ENCODE measurements at places on chromosomes 16 and 17.

- DNase-seq = no peak
These were observed 6.4 kb downstream of the NFE2L1 start for GRCh38 chr17:48054238-48055185.

DNA sequence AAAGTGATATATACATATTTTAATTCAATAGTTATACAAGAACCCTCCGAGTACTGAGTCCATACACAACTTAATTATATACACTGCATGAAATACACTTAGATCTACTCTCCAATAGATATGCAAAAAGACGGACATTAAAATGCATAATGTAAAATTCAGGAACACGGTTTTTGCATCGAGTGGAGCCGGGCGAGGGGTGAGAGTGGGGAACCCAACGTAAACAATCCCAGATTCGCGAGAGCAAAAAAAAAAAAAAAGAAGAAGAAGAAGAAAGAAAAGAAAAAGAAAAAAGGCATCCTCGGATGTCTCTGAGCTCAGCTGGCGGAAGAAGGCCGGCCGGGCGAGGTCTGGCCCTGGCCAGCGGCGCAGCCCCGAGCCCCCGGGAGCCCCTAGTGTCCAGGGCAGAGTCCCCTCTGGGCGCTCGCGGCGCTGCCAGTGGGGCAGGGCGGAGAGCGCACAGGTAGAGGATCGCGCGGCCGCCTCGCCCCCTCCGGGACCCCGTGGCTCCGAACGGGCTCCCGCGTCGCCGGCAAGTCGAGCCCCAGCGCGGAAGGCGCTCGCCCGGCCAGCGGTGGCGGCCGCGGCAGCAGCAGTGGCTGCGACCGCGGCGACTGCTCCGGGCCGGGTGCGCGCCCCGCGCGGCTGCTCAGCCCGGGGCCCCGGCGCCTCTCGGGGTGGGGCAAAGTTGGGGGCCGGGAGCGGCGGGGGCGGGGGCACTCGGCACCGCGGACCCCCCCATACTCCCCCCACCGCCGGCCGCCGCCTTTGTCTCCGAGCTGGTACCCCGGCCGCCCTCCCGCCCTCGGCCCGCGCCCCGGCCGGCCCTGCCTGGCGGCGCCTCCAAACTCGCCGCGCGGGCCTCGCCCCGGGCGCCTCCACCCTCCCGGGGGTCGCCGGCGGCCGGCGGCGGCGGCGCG is 9.6 kb upstream of the ZFHX3 start:
- no peak for DNase-seq

GRCh38 chr16:89140981-89141883 is 30.3 kb upstream of the CDH15 start:
- DNase-seq = no peak

DNA sequence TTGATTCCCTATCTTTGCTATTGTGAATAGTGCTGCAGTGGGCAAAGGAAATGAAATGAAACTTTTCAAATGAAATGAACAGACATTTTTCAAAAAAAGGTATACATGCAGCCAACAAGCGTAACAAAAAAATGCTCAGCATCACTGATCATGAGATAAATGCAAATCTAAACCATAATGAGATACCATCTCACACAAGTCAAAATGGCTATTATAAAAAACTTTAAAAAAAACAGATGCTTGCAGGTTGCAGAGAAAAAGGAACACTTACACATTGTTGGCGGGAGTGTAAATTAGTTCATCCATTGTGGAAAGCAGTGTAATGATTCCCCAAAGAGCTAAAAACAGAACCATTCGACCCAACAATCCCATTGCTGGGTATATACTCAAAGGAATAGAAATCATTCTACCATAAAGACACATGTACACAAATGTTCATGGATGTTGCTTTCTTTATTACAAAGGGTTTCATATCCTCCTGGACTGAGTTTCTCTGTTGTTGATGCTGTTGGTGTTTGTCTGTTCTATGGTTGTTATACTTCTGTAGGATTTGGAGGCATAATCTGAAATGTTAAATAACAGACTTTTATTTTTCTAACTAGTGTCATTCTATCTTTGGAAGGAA is 99.3 kb upstream of the SOX9 start:
- DNase-seq = no peak

DNA sequence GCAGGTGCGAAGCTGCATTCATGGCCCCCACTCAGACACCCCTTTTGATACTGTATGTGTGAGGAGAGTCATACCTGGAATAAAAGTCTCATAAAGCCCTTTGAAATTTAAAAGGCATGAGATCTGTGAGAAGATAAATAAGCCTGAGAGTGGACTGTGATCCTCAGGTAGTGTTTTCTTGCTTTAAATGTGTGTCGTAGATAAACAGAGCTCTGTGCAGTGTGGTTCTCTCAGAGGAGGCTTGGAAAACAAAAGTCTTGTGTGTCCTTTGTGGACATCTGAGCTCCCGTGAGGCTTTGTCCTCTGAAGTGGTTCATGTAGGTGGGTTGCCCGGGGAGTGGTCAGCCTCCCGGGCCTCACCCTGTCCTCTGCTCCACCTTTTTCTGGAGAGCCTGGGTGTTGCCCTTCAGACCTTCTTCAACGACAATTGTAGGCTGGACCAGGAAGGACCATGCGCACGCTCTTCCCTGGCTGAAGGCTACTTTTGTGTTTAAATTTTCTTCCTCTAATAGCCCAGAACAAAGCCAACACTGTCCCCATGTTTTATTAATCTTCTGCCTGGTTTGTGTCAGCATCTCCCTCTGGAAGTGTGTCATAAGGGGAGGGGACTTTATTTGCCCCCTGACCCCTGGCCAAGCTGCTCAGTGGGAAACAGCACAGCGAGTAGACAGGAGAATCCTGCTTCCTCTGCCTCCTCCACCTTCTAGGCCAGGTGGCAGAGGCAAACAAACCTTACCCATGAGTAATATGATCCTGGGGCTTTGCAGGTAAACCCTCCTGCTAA is 151.2 kb downstream of the MSI2 start:
- no peak for DNase-seq

- DNase-seq = no peak
These were observed 3.3 kb upstream of the CASKIN1 start for GRCh38 chr16:2199621-2200139.

DNA sequence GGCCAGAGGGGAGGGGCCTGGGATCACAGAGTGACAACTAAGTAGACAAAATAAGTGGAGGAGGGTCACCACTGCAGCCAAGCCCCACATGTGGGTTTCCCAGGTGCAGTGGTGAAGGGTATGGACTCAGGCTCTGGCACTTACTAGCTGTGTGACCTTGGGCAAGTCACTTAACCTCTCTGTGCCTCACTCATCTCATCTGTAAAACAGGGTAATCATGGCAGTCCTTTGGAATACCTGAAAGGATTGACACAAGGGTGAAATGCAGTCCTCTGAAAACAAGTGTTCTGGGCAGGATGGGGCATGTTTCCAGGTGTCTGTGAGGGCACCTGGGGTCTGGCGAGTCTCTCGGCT is 55.8 kb downstream of the NKD1 start:
- no peak for DNase-seq

DNA sequence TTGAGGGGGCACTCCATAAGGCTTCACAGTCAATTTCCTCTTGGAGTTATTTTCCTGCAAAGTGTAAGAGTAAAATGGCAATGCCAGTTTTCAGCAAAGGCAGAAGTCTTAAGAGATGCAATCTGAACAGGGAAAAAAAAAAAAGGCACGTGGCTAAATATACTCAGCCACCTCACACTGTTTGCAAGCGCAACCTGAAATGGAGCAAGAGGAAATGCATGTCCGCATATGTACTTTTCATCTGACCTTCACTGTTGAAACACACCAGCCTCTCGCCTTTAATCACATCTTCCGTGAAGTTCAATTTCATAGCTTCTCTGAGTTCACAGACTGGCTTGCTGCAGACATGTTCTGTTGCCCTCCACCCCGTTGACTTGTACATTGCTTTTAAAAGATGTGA is 101.4 kb downstream of the KATNIP start:
- no peak for DNase-seq

DNA sequence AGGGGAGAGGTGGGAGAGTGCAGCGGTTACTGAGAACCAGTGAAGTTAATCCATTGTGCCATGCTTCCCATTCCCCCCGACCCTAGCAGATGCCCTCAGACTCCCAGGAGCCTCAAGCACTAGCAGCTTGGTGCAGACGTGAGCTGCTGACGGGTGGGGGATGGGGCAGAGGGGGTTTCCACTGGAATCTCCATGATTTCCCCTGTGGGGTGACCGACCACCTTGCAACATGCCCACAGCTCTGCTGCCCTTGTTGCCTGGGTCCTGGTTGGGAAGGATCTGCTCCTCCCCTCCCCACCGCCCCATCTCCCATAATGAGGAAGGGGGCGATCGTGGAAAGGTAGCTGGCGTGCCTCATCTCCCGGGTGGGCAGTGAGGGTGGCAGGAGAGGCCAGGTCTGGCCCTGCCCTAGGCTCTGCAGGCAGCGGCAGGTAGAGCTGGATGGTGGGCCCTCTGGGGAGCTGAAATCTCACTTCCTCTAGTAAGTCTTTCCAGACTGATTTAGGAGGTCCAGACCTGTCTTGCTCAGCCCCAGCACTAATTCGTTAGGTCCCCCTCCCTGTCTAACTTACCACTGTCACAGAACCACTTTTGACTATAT is 9.6 kb downstream of the FLOT2 start:
- DNase-seq = no peak

- no peak for DNase-seq
These were observed 1.4 kb downstream of the OSBPL7 start for GRCh38 chr17:47820033-47820789.

DNA sequence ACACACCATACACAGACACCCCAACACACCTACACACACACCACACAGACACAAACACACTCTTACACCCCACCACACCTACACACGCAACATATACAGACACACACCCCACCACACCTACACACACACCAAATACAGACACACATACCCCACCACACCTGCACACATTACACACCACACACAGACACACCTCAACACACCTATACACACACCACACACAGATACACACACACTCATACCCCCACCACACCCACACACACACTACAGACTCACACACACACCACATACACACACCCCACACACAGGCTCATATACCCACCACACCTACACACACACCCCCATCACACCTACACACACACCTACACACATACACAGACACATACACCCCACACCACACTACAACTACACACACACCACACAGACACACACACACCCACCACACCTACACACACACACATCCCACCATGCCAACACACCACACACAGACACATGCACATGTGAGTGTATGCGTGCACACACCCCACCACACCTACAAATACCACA is 31.4 kb downstream of the GPT2 start:
- DNase-seq = no peak

GRCh38 chr16:86037999-86038925 is 139.3 kb downstream of the IRF8 start:
- DNase-seq = no peak

DNA sequence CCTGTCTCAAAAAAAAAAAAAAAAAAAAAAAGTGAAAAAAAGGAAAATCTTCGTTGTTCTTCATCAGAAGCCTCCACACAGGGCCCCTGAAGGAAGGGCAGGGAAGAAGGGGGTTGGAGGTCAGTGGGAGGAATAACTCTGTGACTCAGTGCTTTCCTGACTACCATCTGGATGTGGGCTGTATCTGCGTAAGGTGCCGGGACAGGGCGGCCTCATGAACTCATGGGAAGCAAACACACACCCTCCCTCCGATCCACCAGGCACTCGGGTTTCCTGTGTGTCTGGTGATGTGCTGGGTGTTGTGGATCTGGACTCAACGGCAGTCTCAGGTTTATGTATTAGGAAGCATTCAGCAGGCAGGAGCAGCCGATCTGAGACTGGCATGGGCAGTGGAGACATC is 691.6 kb downstream of the WWOX start:
- no peak for DNase-seq

GRCh38 chr17:75499313-75500022 is 15.9 kb downstream of the CASKIN2 start:
- DNase-seq = no peak

DNA sequence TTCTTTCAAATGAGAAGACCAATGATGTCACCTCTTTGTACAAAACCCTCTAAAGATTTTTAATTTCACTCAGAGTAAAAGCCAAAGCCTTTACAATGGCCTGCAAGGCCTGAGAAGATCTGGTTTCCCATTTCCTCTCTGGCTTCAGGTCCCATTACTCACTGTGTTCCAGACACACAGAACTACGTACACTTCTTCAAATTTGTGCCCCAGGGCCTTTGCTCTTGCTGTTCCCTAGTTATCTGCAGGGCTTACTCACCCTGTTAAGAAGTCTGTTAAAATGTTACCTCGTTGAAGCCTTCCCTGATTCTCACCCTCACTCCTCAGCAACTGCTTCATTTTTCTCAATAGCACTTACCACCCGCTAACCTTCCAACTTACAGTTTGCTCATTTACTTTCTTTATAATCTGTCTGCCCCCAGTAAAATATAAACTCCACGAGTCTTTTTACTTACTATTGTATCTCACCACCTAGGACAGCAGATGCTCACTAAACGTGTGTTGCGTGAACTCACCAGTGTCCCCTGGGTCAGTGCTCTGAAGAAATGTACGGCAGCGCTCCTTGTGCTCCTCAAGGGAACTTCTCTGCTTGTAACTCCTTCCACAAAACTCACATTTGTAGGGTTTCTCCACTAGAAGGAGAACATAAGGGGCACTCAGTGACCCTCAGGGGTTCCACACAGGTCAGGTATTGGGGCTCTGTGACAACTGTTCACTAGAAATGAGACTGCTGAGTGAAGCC is 50.2 kb downstream of the GRB7 start:
- no peak for DNase-seq

GRCh38 chr16:53304334-53304733 is 129.9 kb upstream of the RBL2 start:
- no peak for DNase-seq

DNA sequence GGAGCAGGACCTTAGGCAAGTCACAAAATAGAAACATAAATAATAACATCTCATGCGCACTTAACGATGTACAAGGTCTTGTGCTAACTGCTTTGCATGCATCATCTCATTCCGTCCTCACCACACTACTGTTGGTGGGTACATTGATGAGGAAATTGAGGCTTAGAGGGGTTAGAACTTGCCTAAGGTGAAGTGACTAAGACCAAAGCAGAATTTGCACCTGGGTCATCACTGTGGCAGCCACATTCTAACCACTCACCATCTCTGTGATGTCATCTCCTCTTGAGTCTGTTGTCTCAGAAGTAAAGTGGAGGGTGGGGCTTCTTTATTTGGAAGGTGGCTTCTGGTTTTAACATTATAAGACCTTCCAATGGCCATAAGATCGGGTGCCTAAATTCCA is 20.4 kb upstream of the TRIM25 start:
- DNase-seq = no peak

GRCh38 chr17:66445229-66445628 is 142.8 kb downstream of the PRKCA start:
- DNase-seq = no peak

DNA sequence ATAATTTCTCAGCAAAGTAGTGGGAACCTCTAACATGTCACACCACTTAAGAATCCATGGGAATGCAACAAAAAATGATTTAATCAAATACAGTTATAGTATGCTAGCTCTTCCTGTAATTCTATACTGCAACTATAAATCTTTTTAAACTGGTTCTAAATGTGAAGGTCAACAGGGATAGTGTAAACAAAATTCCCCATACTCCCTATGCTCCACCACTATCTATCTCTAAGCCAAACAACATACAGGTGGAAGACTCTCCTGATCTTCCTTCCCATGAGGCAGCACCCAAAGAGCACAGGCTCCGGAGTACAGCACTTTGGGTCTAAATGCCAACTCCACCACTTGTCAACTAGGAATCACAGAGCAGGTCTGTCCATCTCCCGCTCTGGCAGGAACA is 4.4 kb downstream of the XPO6 start:
- DNase-seq = no peak

GRCh38 chr16:82671741-82672140 is 45.0 kb downstream of the CDH13 start:
- peak; percentile 7 for DNase-seq

All from activated CD4-positive, alpha-beta T cell treated with anti-CD3 and anti-CD28 coated beads for 24 hours (primary cell).